ENCODE measurements at places on chromosomes 1 and 21.

GRCh38 chr1:29640428-29640785 lies 404.1 kb downstream of the PTPRU start:
- DNase-seq: no peak

DNA sequence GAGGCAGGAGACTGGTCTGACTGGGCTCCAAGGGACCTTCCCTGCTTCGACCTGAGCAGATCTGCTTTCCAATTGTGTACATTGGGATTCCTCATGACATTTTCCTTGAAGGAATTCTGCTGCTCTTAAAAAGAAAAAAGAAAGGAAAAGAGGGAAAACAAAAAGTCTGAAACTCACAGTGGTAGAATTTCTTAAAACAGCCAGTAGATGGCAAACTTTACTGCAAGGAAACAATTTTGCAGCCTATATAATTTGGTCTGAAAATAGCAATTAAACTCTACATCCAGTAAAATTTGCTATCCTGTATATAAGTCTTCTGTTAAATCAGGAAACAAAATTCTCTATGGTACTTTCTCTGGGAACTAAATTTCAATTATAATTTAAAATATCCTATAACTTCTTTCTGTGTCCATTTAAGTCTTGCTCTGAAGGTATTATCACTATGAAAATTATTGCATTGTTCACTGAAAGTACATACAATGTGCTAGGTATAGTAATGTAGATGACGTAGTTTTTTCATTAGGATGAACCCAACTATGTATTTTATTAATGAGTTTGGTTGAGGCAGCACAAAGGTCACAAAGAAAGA lies 59.8 kb downstream of the CRB1 start:
- DNase-seq: no peak

DNA sequence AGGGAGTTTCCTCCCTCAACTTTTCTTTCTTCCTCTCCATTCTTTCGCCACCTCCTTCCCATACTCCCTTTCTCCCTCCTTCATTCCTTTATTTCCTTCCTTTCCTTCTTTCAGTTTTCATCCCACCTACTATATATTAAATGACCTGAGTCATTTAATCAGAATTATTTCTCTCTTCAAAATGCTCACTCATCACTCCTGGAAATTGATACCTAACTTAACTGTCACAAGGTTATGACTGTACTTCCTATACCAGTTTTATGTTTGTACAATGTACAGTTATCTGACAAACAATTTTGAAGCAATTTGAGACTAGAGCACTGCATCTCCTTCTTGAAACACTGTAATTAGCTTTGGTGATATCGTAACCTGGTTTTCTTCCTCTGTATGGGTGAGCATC lies 41.4 kb downstream of the NEXN start:
- DNase-seq: no peak

GRCh38 chr1:77768006-77768405 lies 8.4 kb upstream of the USP33 start:
- DNase-seq: no peak

DNA sequence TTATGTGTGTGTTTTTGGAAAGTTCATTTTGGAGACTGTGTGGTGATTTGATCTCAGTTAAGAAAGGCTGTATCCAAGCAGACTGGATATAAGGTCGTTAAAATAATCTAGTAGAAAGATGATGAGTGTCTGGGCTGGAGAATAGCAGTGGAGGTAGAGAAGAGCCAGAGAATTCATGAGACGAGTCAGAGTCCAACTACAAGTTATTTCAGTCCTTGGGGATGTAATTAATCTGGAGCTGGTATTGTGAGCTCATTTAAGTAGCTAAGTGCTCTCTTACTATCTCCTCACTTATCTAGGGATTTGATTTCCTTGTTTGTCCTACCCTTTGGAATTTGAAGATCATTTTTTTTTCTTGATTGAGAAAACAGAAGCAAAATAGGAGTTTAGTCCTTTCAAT lies 1219.0 kb upstream of the ADGRL4 start:
- no peak for DNase-seq
